ENCODE measurements at places on chromosomes 3 and 15.
A peak's percentile ranks its signal among the peaks of the same experiment; 100 is the strongest.

GRCh38 chr3:3560591-3561311 is 238.5 kb upstream of the LRRN1 start:
- DNase-seq: no peak

DNA sequence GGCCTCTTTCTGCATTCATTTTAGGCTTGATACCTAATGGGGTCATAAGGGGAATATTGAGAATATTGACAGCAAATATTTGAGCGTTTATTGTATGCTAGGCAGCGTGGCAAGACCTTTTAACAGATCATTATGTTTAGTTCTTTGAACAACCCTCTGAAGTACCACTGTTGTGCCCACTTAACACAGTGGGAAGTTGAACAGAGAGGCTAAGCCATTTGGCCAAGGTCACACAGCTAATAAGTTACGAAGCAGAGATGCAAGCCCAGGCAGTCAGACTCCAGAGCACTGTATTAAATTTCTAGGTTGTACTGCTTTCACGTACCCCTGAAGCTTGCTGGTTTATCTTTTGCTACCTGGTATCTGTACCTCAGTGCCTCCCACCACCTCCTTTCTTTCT is 1.1 kb downstream of the RAB7A start:
- DNase-seq: no peak

GRCh38 chr15:65368302-65369211 is 9.2 kb downstream of the IGDCC3 start:
- peak; percentile 40 for DNase-seq

GRCh38 chr3:108297647-108298046 is 1.3 kb downstream of the HHLA2 start:
- DNase-seq: no peak

GRCh38 chr3:101854608-101855304 is 5.4 kb downstream of the NFKBIZ start:
- no peak for DNase-seq

DNA sequence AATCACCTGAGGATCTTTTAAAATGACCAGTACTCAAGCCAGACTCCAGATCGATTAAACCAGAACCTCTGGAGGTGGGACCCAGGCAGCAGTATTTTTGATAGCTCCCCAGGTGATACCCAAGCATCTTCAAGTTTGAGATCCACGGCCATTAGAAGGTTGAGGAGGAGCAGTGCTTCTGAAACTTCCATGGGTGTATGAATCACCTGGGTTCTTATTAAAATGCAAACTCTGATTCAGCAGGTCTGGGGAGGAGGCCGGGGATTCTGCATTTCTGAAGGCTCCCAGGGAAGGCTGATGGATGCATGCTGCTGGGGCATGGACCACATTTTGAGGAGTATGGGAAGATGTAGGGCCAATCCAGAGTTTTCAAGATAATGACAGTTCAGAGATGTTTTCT is 55.4 kb downstream of the ATG7 start:
- DNase-seq: no peak

- DNase-seq: no peak
Observed at GRCh38 chr3:159892801-159893200, 95.8 kb upstream of the IL12A start.

- no peak for DNase-seq
Observed at GRCh38 chr15:77737238-77738037, 104.7 kb upstream of the LINGO1 start.

- no peak for DNase-seq
Observed at GRCh38 chr3:129336093-129336706, 57.5 kb downstream of the HMCES start.

DNA sequence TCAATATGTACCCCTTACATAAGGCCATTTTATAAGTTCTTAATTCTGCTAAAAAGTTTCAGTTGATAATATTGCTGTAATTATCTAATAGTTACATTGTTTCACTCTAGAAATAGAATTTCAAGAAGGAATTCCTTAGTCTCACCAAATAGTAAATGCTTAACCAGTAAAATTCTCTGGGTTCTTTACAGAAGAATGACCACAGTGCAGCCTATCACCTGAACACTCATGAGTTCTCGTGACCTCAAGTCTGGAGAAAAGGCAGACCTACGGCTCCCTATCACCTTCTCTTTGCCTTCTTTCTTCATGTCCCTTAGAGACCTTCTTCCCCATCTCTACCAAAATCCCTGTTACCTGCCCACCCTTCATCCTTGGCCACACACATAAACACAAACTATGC is 30.9 kb downstream of the CCDC191 start:
- DNase-seq: no peak

DNA sequence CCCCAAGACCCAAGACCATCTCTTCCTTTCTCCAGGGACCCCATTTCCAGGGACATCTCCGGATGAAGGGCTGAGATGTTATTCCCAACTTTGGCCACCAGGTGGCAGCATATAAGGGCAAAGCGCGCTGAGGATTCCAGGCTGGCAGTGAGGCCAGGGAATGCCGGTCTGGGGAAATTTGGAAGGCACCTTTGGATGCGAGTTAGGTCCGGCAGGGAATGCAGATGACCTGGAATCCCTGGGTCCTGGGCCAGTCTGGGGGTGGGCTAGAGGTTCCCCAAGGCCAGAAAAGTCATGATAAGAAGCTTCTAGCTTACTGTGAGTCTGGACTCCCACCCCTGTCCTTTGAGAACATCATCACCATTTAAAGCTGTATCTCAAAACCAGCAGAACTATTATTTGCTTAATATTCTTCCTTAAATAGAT is 1.6 kb upstream of the CHST13 start:
- no peak for DNase-seq

DNA sequence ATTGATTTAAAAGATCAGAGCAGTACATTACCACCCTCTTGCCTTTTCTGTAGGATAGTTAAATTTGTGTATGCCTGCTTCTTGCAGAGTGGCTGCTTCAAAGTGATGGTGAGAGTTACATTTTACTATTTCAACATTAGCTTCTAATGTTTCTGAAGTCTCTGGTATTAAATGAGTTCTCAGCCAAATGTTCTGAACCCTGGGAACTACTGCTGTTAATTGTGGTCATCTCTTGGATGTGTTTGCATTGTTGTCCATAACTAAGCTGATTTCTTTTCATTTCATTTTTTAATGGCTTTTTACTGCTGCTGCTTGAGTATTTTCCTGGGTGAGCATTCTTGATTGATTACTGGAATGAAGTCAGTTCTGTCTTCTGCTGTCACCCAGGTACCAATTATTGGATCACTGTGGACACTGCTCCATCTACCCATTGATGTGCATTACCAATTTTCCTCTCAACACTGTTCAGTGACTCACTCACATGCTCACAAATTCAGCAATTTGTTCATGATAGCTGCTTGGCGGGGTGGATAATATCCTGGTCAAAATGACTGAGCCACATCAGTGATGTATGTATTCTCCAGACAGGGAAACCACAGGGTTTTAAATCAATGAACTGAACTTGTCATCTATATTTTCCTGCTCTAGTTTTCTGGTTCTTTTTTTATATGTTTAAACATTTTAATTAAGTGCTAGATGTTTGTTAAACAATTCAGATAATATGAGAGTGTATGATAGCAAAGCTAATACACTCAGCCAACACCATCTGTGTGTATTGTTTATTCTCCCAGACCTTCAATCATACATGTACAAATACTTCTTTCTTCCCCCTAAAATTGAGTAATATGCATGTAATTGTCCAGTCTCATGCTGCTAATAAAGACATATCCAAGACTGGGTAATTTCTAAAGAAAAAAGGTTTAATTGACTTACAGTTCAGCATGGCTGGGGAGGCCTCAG is 587.6 kb downstream of the RSL24D1 start:
- no peak for DNase-seq

DNA sequence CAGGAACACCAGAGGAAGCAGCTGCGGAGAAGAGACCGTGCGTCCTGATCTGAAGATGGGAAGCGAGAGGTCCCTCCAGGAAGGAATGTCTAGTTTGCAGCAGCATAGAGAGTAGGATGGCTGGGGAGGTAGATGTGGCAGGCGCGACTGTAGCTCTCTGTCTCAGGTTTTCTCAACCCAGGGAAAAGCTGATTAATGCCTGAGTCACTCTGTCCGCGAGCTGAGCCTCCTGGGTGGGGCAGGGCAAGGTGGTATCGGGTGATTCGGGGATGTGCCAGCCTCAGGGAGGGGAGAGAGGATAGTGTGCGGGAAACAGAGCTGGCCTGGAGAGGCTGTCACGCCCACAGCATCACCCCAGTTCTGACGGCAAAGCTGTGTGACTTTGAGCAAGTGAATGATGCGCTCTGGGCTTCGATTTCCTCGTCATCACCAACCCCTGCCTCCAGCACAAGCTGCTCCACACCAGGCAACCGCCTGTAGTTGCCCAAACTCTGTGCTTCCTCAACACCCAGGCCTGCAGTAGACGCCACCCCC is 28.4 kb downstream of the CPN2 start:
- peak; percentile 98 for DNase-seq

DNA sequence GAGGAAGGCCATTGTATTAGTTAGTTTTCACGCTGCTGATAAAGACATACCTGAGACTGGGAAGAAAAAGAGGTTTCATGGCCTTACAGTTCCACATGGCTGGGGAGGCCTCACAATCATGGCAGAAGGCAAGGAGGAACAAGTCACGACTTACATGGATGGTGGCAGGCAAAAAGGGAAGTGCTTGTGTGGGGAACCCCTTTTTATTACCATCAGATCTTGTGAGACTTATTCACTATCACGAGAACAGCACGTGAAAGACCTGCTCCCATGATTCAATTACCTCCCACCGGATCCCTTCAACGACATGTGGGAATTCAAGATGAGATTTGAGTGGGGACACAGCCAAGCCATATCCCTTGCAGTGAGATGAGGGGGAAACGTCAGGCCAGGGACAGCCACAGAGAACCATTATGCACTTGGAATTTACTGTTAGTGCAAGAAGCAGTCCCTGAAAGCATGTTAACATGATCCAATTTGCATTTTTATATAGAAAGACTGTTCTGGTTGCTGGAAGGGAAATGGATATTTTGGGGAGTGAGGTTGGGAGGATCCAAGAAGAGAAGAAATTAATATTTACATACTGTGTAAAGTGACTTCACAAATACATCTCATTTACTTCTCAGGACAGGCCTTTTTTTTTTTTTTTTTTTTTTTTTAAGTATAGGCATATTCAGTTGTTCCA is 87.1 kb downstream of the ARNT2 start:
- no peak for DNase-seq

DNA sequence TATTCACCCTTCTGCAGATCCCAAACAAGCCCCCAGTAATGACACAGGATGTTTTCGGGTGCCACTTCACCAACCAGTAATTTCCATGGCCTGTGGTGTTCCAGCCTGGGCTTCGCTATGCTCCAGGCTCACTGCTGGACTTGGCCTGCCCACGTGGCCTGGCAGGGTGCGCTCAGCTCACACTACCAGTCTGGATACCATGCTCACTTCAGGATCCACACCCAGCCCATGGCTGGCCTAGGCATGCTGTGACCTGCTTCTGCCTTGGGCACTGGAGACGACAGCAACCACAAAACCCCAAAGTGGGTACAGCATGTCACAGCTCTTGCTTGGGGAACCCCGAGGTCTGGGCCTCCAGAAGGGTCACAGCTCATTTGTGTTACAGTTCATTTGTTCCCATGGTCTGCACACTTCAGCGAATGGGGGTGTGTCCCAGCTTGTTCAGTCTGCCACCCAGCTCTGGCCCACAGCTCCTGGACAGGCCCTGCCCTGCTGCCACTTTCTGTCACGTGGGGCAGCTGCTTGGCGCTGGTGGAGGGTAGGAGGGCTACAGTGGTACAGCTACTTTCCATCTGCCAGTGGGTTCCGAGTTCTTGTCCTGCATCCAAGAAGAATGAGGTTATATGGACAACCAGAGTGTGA is 650.8 kb downstream of the MCTP2 start:
- no peak for DNase-seq

- DNase-seq: no peak
Observed at GRCh38 chr15:73118055-73118454, 65.8 kb downstream of the NEO1 start.

Data from RWPE2 (cell line).